SW 1271 (cell line): ENCODE measurements at places on chromosomes 5 and 9.

GRCh38 chr9:137459601-137460362, 648 bp upstream of the NSMF start:
- DNase-seq, result no peak

DNA sequence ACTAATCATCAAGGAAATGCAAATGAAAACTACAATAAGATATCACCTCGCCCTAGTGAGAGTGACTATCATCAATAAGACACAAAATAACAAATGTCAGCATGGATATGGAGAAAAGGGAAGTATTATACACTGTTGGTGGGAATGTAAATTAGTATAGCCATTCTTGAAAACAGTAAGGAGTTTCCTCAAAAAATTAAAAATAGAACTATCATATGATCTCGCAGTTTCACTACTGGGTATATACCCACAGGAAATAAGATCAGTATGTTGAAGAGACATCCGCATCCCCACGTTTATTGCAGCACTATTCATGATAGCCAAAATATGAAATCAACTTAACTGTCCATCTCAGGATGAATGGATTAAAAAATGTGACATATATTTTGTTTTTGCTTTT, 31.6 kb upstream of the STK32A start:
- no peak for DNase-seq

DNA sequence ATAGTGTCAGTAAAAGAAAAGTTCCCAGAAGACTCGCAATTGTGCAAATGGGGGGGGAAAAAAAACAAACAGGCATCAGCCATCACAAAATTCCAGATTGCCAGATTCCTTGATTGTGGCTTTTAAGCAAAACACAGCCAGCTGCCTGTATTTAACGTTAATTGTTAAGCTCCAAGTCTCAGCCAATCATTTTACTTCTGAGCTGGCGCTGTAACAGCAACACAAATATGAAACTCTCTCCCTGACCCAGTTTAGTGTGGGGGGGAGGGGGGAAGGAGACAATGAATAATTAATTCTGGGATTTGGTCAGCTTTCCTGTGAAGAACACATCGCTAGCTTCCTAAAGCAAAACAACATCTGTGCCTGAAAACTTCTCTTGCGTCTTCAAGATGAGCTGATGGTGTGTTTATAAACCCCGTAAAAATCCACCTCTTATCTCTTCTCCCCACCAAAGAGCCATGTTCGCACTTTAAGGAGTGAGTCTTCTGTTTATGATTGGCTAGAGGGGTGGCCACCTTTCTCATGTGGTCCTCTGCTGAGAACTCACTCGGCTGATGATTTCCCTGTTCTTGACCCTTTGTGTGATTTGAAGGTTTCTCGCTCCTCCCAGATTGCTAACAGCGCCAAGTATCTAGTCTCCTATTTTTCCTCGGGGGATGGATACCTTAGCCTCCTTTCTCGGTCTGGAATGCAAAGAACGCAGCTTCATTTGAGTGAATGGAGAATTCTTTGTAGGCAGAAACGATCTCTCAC, 160.2 kb upstream of the DAPK1 start:
- DNase-seq, result no peak

DNA sequence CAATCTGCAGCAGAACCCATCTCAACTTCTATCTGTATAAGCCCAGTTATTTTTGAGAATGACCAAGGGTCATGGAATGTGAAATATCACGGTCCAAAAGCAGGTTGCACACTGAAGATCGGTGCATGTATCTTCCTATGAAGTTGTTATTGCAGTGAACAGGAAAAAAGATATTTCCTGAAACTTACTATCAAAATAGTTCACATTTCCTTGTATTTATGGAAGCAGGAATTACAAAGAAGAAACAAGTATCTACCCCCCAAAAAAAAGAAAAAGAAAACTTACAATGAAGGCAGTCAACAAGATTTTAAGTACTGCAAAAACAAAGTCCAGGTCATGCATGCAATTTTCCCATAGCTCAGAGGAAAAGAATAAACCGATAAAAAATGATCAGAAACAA, 70.0 kb downstream of the MPDZ start:
- DNase-seq, result no peak

DNA sequence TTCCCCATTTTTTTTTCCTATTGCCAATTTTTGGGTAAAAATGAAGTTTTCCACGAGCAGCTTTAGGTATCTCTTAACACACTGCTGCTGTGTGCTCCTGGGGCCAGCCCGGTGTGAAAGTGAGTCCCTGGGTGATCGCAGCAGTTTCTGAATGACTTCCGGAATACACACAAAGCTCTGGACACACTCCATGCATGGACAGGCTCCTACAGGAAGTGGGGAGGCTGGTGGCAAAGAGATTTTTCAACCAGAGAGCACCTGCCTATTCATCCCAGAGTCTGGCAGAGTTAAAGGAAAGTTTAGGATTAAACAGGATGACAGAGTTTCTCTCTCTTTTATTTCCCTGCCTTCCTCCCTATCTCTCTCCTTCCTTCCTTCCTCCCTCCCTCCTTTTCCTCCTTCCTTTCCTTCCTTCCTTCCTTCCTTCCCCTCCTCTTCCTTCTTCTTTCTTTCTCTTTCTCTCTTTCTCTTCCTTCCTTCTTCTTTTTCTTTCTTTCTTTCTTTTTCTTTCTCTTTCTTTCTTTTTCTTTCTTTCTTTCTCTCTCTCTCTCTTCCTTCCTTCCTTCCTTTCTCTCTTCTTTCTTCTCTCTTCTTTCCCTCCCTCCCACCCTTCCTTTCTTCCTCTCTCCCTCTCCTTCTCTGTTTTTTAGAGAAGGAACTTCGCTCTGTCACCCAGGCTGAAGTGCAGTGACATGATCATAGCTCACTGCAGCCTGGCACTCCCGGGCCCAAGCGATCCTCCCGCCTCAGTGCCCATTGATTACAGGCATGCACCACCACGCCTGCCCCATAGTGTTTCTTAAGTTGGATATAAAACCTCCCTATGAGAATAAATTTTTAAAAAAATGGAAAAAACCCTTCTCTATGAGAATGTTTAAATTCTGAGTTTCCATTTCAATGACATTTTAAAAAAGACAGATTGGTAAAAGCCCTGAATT, 38.7 kb upstream of the UBTD2 start:
- DNase-seq, result no peak

DNA sequence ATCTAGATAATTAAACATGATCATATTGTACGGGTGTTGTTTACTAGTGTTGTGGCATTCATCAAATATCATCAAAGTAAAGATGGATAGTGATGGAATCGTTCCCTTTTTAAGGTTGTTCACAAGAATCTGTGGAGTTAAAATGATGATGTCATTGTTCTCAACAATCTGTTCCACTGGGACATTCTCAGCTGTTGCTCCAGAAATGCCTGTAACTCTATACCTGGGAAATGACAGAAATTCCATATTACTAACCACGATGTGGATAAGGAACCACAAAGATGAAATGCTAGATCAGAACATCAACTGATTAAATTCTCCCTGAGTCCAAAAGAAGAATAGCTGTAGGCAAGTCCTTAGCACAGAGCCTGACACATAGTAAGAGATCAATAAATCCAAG, 38.0 kb downstream of the RIGI start:
- no peak for DNase-seq

DNA sequence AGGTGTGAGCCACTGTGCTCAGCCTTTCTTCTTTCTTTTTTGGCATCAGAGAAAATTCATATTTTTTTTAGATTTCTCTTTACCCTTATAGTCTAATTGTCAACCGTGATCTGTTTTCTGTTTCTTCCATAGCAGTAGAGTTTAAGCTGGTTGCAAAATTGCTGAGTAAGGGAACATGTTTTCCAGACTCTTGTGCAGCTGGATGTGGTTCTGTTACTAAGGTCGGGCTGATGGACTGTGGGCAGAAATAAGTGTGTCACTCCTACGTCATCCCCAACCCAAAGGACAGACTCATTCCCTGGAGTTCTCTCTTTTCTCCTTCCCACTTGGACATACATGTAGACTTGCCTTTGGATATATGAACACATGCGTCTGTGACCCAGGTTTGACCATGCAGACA, 64.1 kb upstream of the GOLM1 start:
- DNase-seq, result no peak

DNA sequence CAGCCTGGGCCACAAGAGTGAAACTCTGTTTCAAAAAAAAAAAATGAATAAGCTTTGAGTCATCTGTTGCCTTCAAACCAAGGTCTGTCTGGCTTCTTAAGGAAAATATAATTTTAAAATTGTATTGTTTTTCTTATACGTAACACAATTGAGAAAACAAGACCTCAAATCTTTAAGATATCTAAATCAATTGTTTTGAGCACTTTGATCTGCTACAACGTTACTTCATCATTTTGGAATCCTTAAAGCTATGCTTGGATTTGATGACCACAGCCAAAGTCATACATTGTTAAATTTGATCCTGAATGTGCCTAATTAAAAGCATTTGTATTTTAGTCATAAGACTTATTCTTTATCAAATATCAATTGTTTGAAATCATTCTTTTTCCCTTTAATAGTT, 37.7 kb upstream of the VCAN start:
- no peak for DNase-seq

- DNase-seq, result no peak
These were observed 134.2 kb downstream of the ADAMTS2 start for GRCh38 chr5:179211068-179211467.

GRCh38 chr5:98175474-98175873, 598.0 kb upstream of the RGMB start:
- DNase-seq, result no peak

GRCh38 chr5:115329475-115329874, 33.0 kb upstream of the CCDC112 start:
- DNase-seq, result no peak

- no peak for DNase-seq
These were observed 17.0 kb upstream of the MVB12B start for GRCh38 chr9:126309427-126310189.

DNA sequence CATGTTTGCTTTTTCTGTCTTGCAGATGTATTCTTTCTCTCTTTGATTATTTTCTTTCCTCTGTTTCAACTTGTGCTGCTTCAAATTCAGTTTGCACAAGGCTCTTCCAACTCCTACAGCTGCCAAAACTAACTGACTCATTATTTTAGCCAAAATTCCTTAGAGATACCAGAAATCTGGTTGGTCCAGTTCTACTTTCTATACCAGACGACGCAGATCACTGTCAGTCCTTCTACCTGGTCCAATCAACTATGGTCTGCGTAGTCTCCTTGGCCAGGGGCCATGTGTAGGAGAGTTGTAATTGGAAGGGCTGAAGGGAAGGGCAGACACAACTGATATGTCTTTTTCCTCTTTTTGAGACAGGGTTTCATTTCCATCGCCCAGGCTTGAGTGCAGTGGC, 51.9 kb upstream of the JAK2 start:
- DNase-seq, result no peak
